ENCODE measurements at places on chromosomes 7 and 10.

GRCh38 chr7:158362912-158363905 is 224.4 kb downstream of the PTPRN2 start:
- no peak for DNase-seq

- no peak for DNase-seq
Measured at GRCh38 chr10:115049960-115050359, 43.2 kb upstream of the ATRNL1 start.

DNA sequence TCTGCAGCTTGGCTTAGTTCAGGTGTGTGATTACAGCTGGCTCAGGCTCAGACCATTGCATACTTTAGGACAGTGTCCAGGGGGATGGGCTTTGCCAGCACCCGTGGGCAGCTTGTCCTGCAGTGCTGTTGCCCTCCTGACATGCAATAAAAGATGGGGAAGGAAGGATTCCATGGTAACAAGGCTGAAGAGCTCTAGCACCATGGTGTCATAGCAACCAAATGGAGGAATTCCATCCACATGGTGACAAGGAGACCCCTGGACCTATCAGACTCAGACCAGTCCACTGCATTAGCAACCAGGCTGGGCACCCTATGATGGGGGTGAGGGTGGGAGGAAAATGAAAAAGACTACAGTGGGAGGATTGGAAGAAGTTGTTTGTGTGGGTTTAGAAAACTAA is 49.9 kb downstream of the SORCS3 start:
- no peak for DNase-seq

DNA sequence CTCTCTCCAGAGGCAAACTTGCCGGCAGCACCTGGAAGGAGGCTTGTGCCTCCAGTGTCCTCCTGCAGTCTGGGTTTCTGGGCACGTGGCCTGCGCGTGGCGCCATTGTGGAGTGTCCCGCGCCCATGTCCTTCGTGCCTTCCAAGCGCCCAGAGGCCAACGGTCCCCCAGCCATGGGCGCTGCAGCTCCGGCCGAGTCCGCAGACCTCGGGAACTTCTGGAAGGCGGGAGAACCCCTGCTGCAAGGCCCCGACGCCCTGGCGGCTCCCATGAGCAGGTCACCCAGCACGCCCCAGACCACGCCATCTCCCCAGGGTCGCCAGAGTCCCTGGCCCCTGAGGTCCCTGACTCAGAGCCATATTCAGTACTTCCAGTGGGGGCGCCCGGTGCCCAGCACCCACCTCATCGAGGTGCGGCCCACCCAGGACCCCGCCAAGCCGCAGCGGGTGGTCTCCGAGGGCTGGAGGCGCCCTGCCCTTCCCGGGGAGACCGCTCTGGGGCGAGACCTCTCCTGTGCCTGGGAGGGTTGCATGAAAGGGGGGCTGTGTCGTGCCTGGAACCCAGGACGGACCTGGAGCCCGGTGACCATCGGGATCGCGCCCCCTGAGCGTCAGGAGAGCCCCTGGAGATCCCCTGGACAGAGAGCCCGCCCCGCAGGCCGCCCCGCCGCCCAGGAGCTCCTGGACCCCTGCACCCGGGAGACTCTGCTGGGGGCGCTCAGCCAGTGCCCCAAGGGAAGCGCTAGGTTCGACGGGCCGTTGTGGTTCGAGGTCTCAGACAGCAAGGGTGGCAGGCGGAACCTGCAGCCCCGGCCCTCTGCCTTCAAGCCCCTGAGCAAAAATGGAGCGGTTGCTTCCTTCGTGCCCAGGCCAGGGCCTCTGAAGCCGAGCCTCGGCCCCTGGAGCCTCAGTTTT is at the start of gene POM121L12:
TSS of gene POM121L12 (plus strand) at position 135 of the 914 bp plus-strand sequence. CDS start at position 174, 39 bp downstream.
- no peak for DNase-seq

DNA sequence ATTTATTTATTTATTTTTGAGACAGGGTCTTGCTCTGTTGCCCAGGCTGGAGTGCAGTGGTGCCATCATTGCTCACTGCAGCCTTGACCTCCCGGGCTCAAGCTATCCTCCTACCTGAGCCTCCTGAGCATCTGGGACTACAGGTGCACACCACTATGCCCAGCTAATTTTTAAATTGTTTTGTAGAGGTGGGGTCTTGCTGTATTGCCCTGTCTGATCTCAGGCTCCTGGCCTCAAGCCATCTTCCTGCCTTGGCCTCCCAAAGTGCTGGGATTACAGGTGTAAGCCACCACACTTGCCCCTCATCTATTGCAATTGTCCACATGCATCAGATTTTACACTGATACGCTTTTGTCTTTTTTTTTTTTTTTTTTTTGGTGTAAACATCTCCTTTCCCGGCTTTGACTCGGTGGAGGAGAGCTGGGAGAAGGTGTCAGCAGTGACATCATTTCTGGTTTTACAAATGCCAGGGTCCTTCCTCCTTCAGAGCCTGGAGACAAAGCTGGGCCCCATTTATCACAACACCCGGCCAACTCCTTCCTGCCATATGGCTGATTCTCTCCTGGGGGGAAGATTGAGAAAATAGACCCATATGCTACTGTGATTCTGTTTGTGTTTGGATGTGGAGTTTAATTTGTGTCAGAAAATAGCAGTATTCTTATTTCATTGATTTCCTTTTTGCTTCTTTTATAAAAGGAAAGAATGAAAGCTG is 61.3 kb downstream of the GALNT17 start:
- DNase-seq = no peak

GRCh38 chr10:97174941-97175340 is 10.8 kb downstream of the SLIT1 start:
- DNase-seq = no peak

DNA sequence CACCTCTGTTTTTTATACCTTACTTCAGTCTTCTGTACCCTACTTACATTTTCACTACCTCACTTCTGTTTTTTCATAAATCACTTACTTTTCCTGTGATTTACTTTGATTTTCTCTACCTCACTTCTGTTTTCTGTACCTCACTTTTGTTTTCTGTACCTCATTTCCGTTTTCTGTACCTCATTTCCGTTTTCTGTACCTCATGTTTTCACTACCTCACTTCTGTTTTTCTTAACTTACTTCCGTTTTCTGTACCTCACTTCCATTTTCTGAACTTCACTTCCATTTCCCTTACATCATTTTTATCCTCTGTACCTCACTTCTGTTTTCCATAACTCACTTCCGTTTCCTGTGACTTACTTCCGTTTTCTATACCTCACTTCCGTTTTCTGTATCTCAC is 492.0 kb upstream of the AKR1E2 start:
- DNase-seq = no peak

All from T-helper 2 cell (primary cell).